GM19239 (cell line): ENCODE measurements at places on chromosomes 7 and 10.

GRCh38 chr10:16016688-16017087 is 156.4 kb upstream of the MINDY3 start:
- no peak for DNase-seq

GRCh38 chr7:107721286-107721685 is 22.7 kb upstream of the CBLL1 start:
- DNase-seq, result no peak

GRCh38 chr7:12493407-12493806 is 77.1 kb upstream of the SCIN start:
- no peak for DNase-seq

DNA sequence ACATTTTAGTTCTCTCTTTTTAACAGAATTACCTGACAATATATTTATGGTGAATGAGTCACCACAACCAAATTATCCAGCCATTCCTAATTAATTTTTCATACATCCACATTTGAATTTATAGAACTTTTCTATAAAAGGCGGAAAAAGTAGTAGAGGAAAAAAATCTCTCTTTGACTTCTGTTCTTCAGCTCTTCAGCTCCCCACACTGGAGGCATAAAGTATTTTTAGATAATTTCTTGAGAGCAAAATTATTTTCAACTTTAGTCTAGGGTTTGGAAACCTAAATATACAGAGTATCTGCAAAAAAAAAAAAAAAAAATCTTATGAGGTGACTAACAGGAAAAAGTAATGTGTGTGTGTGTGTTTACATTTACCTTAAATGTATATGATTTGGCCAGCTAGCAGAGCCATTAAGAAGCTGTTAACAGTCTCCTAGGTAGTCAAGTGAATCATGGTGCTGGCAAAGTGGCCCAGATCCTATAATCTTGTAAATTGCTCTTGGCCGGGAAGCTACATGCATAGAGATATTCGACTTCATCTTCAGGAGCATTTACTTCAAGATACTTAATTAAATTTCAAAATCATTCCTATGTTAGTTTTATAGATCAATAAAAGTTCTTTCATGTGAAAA is 383.1 kb upstream of the STEAP1 start:
- DNase-seq, result no peak

DNA sequence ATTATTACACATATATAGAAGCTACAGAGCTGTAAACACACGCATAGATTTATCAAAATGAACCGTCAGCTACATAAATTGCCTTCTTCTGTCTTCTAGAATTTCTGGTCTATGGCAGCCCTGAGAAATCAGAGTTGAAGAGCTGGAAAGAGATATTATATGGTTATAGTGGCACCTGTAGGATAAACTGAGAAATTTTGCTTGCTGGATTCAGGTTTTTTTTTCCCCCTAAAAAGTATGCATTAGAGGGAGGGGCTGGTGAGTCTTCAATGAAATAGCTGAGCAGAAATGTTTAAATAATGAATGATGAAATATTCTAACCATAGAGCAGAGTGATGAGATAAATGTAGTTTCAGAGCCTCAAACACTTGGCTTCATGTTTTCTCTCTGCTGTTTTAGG is 78.0 kb upstream of the DYNC1I1 start:
- DNase-seq, result no peak

DNA sequence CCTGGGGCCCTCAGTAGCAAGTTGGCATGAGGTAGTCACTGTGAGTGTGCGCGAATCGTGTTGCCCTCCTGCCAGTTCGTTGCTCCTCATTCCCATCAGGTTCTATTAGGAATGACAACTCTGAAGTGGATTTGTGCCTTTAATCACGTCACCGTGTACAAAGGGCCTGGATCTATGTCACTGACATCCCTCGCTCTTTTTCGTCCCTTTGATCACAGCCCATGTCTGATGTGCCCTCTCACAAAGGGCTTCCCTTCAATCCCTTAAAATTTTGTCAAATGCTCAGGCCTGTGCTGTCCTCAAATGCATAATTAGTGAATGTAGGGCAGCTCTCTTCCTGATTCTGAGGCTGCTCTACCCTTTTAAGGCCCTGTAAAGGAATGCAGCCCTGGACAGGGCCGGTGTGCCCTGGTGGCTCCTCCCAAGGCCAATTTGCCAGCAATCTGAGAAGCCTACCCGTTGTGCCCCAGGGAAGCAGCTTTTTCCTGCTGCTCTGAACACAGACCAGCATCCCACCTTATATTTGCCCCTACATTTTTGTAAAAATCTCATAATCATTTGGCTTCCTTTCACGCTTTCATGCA is 93.6 kb downstream of the TMEM178B start:
- no peak for DNase-seq

DNA sequence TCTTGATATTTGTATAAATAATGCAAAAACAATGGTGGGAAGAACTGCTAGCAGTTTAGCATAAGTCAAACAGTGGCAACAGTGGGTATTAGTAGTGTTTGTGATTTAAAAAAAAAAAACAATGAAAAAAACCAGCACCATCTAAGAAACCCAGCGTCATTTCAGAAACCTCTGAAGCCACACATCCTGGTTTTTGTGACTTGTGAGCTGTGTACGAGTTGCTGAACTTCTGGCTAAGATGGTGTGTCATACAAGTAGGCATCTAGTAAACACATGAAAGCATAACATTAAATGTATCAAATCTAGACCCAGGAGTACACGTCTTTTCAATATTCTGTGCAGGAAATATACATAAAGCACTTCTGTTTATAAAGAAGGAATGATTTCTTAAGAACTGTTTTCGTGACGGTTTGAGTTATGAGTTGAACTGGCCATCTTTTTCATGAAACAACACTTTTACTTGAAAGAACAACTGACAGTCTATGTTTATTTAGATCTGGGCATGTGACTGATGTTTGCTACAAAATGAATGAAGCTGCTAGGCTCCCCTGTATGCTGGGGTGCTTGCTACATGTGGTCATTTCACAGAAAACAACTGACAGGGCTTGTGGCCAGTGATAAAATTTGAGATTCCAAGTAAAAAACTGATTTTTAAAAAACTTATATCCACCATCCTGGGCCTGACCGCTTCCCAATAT is 143.5 kb downstream of the PIP4K2A start:
- no peak for DNase-seq

DNA sequence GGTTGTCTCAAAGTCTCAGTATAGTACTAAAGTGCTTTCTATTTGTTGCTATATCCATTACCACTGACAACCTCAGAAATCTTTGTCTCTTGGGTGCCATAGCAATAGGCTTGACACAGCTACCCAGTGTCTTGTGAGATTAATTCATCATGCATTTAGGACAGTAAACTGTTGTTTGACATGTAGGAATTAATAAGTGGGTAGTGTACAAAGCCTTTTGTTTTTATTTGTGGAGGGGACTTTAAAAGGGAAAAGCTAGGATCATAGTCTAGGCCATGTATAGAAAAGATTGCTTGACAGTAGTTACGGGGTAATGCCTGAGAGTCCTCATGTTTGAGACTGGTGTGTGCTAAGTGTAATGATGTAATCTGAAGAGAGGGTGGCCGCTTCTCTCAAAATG is 102.6 kb upstream of the AGR3 start:
- no peak for DNase-seq

DNA sequence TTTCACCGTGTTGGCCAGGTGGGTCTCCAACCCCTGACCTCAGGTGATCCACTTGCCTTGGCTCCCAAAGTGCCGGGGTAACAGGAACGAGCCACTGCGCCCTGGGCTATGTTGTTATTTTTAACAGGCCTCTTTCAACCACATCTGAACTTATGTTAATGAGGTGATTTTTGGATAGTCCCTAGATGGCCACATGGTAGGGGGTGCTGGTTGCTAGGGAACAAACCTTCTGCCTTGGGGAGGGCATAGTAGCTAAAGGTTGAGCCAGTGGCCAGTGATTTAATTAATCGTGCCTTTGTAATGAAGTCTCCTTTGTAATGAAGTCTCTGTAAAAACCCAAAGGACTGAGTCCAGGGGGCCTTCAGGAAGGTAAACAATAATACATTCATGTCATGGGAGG is 9.1 kb downstream of the COMTD1 start:
- DNase-seq, result no peak

DNA sequence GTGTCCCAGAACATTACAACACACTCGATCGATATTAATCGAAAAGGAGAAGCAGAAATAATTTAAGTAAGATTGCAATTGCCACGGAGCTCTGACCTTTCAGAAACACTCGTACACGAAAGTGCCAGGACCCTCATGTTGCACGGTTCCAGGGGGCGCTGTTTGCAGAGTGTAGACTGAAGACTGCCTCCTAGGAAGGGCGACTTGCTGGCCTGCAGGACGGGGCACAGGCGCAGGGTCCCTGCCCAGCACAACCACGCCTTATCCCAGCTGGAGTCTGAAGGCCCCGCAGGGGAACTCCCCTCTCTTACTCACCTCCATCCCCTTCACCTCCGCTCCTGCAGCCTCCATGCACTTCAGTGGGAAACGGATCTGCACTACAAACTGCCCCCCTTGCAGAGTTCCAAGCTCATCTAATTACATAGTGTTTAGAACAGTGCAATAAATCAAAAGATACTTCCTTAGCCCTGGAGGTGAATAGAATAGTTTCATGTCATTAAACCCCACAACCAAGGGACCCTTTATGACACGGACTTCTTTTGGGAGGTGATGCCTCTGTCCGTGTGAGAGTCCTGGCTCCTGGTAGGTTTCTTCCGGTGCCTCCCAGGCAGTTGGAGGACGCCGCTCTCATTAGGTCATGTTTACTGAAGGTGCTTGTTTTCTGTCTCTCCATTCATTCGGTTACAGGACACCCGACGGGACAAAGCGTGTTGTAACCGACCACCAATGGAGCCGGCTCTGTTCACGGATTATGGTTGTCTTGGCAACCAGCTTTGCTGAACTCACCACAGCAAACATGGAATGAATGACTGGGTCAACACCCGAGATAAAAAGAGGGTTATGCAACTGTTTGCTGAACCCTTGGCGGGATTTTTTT is 262.2 kb downstream of the BAMBI start:
- no peak for DNase-seq

DNA sequence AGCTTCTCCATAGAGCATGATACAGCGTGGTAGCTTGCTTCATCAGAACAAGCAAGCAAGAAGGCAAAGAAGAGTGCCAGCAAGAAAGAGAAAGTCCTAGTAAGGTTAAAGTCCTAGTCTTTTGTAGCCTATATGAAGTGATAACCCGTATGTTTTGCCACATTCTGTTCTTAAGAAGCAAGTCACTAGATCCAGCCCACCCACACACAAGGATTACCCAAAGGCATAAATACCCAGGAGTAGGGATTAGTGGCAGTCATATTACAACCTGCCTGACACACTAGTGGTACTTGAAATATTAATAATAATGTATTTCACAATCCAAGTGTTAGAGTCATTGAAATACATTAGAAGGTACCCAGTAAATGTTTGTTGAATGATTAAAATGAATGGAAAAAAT is 285.5 kb downstream of the HPSE2 start:
- DNase-seq, result no peak

DNA sequence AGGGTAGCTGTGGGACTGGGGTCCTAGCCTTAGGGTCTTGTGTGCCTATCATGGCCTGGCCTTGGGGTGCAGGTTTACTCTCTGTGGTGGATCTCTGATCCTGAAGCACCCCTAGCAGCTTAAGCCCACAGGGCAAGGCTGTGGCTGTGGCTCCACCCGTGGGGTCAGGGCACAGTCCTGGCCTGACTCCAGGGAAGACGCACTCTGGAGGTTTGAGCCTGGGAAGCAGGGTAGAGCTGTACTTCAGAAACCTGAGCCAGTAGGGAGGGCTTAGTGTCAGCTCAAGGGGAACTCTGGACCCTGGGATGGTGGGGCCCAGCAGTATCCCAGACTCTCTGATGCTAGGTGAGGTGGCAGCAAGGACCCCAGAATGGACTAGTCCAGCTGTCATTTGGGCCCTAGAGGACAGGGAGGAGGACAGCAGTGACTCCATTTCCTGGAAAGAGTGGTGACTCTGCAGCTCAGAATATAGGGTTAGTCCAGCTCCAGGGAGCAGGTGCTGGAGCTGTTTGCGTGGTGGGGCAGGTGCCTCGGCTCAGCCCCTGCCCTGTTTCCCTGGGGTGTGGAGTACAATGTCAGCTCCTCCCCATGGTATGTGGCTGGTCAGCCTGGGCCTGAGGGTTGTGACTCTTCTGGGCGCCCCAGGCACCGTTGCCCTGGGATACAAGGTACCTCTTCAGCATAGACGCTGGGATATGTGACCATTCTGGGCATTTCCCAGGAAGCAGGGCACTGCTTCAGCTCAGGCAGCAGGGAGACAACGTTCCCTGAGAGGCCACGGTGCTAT is 15.8 kb downstream of the GTPBP4 start:
- no peak for DNase-seq

- no peak for DNase-seq
These were observed 168.8 kb upstream of the TBX20 start for GRCh38 chr7:35422715-35423114.

- no peak for DNase-seq
These were observed 120.3 kb downstream of the NRP1 start for GRCh38 chr10:33214174-33214573.

DNA sequence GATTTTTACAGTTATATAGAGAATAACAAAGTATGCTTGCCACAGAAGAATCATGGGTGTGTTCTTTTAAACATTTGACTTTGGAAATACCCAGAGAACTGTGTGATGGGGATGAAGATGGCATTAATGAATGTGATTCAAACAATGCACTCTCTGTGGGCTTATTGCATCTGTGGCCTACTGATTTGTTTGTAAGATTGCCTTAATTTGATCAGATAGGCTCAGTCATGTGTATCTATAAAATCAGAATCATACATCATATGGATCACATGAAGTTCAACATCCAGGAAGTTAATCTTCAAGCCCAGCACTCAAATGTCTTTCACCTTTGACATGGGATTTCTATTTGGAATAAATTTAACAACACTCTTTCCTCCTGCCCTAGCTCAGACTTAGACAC is 410.9 kb downstream of the SUGCT start:
- DNase-seq, result no peak

GRCh38 chr7:67916571-67917436 is 920.2 kb downstream of the TYW1 start:
- DNase-seq, result no peak

- DNase-seq, result no peak
These were observed 180.9 kb downstream of the SEMA3A start for GRCh38 chr7:84013616-84014240.

DNA sequence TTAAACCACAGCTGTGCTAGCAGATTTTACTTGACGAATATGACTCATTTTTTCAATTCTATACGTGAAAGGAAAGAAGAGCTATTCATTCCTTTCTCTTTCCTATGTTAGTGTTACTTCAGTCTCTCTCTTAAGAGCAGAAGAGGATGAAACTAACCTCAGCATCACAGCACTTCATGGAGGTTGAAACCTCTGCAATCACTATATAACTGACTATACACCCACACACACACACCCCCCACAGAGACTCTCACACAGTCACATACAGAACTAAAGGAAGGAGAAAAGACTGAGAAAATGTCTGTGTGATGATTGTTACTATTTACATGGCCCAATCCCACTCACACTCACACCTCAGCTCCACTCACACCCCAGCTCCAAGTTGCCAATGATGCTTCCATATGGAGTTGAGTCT is 104.2 kb downstream of the KIF20B start:
- no peak for DNase-seq

- DNase-seq, result no peak
These were observed 88.4 kb upstream of the SAMD8 start for GRCh38 chr10:75023074-75023473.
